ENCODE measurements at places on chromosomes 16 and 17.

GRCh38 chr17:16351831-16352230, 1.4 kb downstream of the CENPV start:
- peak overlapping the region; percentile 76 for H3K4me3 ChIP-seq
- peaks cover 9% of the 10 kb centered on the region for H3K36me3 ChIP-seq
- no peak overlapping the region for H3K27ac ChIP-seq
- no peak for DNase-seq

DNA sequence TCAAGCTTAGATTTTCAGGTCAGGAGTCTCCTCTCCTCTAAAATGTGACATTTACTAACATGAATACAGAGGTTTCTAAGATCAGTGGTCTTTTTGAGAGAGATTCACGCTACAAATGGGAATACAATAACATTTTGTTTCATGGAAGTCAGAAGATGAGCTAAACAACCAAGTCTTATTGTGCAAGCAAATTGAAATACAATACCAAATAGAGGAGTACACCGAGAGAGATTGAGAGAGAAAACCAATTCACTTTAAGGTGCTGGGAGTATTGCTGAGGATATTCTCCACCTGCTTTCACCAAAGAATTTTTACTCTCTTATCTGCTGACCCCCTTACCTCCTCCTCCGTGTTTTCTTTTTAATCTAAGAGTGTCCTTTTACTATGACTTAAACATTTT, 11.5 kb downstream of the VEZF1 start:
- peaks cover 30% of the 10 kb centered on the region for H3K36me3 ChIP-seq
- H3K27ac ChIP-seq: no peak overlapping the region
- DNase-seq: no peak
- H3K4me3 ChIP-seq: no peak overlapping the region

- no peaks in the 10 kb centered on the region for H3K27me3 ChIP-seq
- no peak overlapping the region for H3K27ac ChIP-seq
- H3K4me1 ChIP-seq: peaks cover 7% of the 10 kb centered on the region
- no peak overlapping the region for H3K4me3 ChIP-seq
These were observed 155.6 kb upstream of the PLCG2 start for GRCh38 chr16:81623365-81624102.

DNA sequence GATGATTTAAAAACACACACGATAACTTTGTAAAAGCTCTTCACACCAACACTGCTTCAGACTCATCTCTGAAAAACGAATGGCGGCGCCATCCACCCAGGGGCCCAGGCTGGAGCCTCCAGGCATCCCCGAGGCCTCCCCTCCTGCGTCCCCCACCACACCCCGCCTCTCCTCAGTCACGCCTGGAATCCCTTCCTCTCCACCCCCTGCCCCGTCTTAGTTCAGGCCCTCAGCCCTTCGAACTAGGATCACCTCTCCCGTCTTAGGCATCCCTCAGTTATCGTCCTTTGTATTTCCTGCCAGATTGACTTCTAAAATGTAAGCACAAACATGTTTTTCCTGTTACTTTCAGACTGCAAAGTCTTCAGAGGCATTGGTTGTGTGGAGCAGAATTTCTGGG, 58.3 kb downstream of the NDEL1 start:
- no peaks in the 10 kb centered on the region for H3K36me3 ChIP-seq
- no peak overlapping the region for H3K27ac ChIP-seq
- DNase-seq: no peak
- no peak overlapping the region for H3K4me3 ChIP-seq
- no peaks in the 10 kb centered on the region for H3K4me1 ChIP-seq
- H3K27me3 ChIP-seq: no peaks in the 10 kb centered on the region

DNA sequence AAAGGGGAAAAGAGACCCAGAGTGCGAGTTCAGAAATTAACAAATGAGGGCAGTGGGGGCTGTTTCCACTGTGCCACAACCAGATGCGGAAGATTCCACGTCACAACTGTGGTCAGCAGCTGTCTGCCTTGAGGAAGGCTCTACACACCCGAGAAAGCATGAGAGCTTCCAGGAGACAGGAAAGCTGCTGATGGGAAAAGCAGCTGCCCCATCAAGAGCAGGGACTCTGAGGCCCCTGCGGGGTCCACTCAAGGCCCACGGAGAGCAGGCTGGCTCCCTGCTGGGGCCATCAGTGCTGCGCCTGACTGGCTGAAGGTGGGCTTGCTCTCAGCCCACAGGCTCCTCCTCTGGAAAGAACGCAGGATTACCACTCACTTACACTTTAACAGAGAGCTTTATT, 14.8 kb upstream of the TRAP1 start:
- no peaks in the 10 kb centered on the region for H3K4me1 ChIP-seq
- DNase-seq: no peak
- peaks cover 36% of the 10 kb centered on the region for H3K36me3 ChIP-seq
- no peak overlapping the region for H3K4me3 ChIP-seq
- H3K27me3 ChIP-seq: no peaks in the 10 kb centered on the region

- peaks cover 18% of the 10 kb centered on the region for H3K4me1 ChIP-seq
- no peak overlapping the region for H3K27ac ChIP-seq
- DNase-seq: no peak
- no peaks in the 10 kb centered on the region for H3K36me3 ChIP-seq
- H3K4me3 ChIP-seq: no peak overlapping the region
- H3K27me3 ChIP-seq: peaks cover 38% of the 10 kb centered on the region
These were observed 1.5 kb downstream of the FGF11 start for GRCh38 chr17:7440834-7441195.

DNA sequence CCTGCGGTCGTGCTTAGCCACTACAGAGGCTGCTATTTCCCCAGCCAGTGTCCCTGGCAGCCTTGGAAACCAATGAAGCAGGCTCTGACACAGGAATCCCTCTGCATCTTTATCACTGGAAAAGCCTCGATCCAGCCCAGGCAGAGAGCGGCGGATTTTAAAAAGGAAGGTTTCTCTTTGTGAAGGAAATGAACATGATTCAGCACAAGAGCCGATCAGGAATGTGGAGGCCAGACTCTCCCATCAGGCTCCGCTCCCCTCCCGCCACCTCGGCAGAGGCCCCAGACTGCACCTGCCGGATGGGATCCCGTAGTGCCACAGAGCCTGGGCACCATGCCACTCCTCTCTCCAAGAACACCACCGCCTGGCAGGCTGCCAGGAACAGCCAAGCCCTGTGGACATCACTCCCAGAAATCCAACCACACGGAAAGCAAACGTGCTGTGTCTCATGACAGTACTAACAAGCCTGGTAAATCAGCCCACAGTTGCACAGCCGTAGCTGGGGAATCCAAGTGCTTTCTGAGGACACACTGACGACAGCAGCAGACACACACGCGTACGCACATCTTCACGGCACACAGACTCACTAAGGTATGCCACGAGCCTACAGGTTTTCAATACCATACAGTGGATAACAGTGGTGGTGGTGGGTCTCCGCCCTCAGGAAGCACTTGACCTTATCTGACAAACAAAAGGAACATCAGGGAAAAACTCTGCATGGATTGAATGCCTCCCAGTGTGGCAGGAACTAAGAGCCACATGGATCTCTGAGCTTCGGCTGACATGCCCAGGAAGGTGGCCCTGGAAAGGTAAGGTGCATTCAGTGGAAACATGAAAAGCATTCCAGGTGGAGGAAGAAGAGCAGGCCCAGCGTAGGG, 5.4 kb downstream of the LRRC75A start:
- no peaks in the 10 kb centered on the region for H3K36me3 ChIP-seq
- no peak overlapping the region for H3K4me3 ChIP-seq
- DNase-seq: peak; percentile 97
- H3K27me3 ChIP-seq: no peaks in the 10 kb centered on the region
- H3K4me1 ChIP-seq: peaks cover 21% of the 10 kb centered on the region

GRCh38 chr17:50783193-50783660, 15.9 kb upstream of the ANKRD40CL start:
- no peaks in the 10 kb centered on the region for H3K4me1 ChIP-seq
- no peaks in the 10 kb centered on the region for H3K27me3 ChIP-seq
- no peak overlapping the region for H3K4me3 ChIP-seq
- H3K36me3 ChIP-seq: no peaks in the 10 kb centered on the region
- DNase-seq: peak; percentile 91

- no peak overlapping the region for H3K4me3 ChIP-seq
- H3K27me3 ChIP-seq: no peaks in the 10 kb centered on the region
- H3K4me1 ChIP-seq: no peaks in the 10 kb centered on the region
- peaks cover 7% of the 10 kb centered on the region for H3K36me3 ChIP-seq
- DNase-seq: no peak
- H3K27ac ChIP-seq: no peak overlapping the region
These were observed 9.2 kb downstream of the LUC7L start for GRCh38 chr16:220021-220420.

DNA sequence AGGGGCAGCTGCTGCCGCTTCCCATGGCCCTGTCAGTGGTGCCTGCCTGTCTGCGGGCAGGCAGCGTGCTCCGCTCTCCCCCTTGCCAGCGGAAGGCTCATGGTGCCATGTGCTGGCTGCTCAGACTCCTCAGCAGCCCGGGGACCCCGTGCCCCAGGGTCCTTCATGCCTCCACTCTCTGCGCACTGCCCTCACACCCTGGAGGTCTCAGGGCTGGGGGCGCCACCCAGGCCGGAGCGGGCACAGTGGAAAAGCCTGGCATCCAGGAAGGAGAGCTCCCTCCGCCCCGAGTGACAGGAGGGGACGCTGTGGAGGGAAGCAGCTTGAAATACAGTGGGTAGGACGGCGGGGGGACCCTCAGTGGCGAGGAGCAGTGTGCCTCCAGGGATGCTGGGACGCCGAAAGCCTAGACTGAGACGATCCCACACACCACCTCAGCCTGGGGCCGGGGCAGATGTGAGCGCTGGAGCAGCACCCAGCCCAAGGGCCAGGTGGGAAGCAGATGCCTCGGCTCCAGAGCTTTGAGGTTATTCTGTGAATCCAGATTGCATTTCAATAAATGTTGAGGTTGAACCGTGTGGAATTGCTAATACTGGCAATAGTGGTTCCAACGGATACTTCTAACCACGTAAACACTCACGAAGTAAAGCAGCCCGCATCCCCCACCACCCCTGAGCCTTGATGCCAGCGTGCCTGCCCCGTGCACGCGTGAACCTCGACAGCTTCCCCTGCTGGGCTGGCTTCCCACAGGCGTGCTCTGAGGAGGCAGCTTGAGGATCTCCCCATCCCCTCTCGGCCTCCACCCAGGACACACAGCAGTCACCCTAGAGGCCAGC, 6.5 kb downstream of the TMEM204 start:
- no peaks in the 10 kb centered on the region for H3K27me3 ChIP-seq
- no peak overlapping the region for H3K4me3 ChIP-seq
- H3K36me3 ChIP-seq: no peaks in the 10 kb centered on the region
- no peaks in the 10 kb centered on the region for H3K4me1 ChIP-seq

GRCh38 chr17:37240381-37240780, 135.4 kb upstream of the C17orf78 start:
- H3K27me3 ChIP-seq: no peaks in the 10 kb centered on the region
- no peak overlapping the region for H3K4me3 ChIP-seq
- no peak overlapping the region for H3K27ac ChIP-seq
- no peak for DNase-seq

GRCh38 chr16:70708366-70709246, 22.8 kb upstream of the MTSS2 start:
- no peak for DNase-seq
- H3K36me3 ChIP-seq: no peaks in the 10 kb centered on the region
- no peaks in the 10 kb centered on the region for H3K27me3 ChIP-seq
- no peak overlapping the region for H3K4me3 ChIP-seq
- H3K4me1 ChIP-seq: no peaks in the 10 kb centered on the region
- no peak overlapping the region for H3K27ac ChIP-seq

- H3K36me3 ChIP-seq: no peaks in the 10 kb centered on the region
- H3K27ac ChIP-seq: no peak overlapping the region
These were observed 7.0 kb downstream of the MYO15A start for GRCh38 chr17:18115517-18115916.

DNA sequence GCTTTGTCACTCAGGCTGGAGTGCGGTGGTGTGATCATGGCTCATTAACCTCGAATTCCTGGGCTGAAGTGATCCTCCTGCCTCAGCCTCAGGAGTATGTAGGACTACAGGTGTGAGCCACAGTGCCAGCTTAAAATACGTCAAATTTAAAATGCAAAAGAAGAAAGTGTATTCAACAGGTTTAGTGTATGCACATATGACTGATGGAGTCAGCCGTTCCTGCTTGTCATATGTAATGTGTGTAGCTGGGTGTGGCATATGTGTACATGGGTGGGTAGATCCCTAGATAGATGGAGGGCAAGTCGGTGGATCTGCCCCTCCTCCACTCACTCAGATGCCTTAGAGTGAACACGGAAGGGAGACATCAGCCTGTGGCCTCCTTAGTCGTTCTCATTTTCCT, 111.0 kb downstream of the RPTOR start:
- no peaks in the 10 kb centered on the region for H3K4me1 ChIP-seq
- H3K27ac ChIP-seq: no peak overlapping the region
- H3K4me3 ChIP-seq: no peak overlapping the region

- DNase-seq: no peak
- H3K27ac ChIP-seq: no peak overlapping the region
- H3K27me3 ChIP-seq: no peaks in the 10 kb centered on the region
- no peaks in the 10 kb centered on the region for H3K36me3 ChIP-seq
- H3K4me3 ChIP-seq: no peak overlapping the region
These were observed 56.9 kb downstream of the MYH11 start for GRCh38 chr16:15799851-15800495.

GRCh38 chr17:50045154-50045553, 10.8 kb upstream of the ITGA3 start:
- H3K27ac ChIP-seq: no peak overlapping the region
- no peak overlapping the region for H3K4me3 ChIP-seq
- no peaks in the 10 kb centered on the region for H3K36me3 ChIP-seq
- H3K27me3 ChIP-seq: no peaks in the 10 kb centered on the region

GRCh38 chr17:5049314-5049841, 14.2 kb upstream of the SLC52A1 start:
- no peaks in the 10 kb centered on the region for H3K36me3 ChIP-seq
- H3K4me3 ChIP-seq: no peak overlapping the region
- DNase-seq: no peak
- no peaks in the 10 kb centered on the region for H3K27me3 ChIP-seq

GRCh38 chr16:56793492-56793891, 63.6 kb downstream of the NUP93 start:
- H3K4me1 ChIP-seq: no peaks in the 10 kb centered on the region
- H3K4me3 ChIP-seq: no peak overlapping the region
- H3K36me3 ChIP-seq: no peaks in the 10 kb centered on the region
- no peaks in the 10 kb centered on the region for H3K27me3 ChIP-seq
- no peak for DNase-seq

- no peaks in the 10 kb centered on the region for H3K4me1 ChIP-seq
- no peaks in the 10 kb centered on the region for H3K27me3 ChIP-seq
- H3K4me3 ChIP-seq: no peak overlapping the region
- DNase-seq: no peak
These were observed 76.6 kb downstream of the MAF start for GRCh38 chr16:79523971-79524370.

- no peak overlapping the region for H3K27ac ChIP-seq
- H3K4me1 ChIP-seq: peaks cover 3% of the 10 kb centered on the region
- DNase-seq: no peak
- no peaks in the 10 kb centered on the region for H3K36me3 ChIP-seq
- H3K4me3 ChIP-seq: no peak overlapping the region
These were observed 88.4 kb downstream of the USP32 start for GRCh38 chr17:60303406-60304099.

GRCh38 chr16:22977294-22977697, 163.3 kb downstream of the HS3ST2 start:
- DNase-seq: no peak
- no peaks in the 10 kb centered on the region for H3K4me1 ChIP-seq
- no peak overlapping the region for H3K27ac ChIP-seq
- H3K4me3 ChIP-seq: no peak overlapping the region
- H3K36me3 ChIP-seq: no peaks in the 10 kb centered on the region
- H3K27me3 ChIP-seq: no peaks in the 10 kb centered on the region
